IMR-90 (cell line): ENCODE measurements at places on chromosomes 1 and 21.

DNA sequence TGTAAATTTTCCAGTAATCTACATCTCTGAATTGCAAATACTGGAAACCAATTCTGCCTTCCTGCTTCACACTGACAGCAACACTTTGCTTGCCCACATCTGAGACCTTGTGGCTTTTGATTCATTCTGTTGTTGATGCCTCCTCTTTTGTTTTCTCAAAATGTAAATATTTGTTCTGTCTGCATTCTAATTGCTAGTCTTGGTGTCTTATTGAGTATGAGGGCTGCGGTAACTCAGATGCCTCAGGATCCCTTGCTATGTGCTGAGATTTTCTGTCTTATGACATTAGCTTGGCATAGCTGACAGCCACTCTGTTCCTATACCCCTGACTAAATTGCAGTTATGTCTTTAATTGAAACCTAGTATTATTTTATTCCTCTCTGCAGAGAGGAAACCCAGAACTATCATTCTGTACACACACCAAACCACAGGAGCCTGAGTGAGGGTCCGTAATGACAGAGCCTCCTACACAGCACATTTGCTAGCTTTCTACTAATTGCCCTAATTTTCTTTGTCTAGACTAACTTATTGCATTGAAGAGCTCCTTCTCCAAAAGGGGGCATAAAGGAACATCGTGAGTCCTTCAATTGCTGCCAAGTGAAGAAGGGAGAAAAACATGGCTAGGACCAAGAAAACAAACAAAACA, 72.1 kb downstream of the GREM2 start:
- no peak for DNase-seq

- DNase-seq = no peak
These were observed 47.8 kb upstream of the PCBP3 start for GRCh38 chr21:45595574-45596295.

GRCh38 chr1:45216200-45216541, 9.8 kb upstream of the ZSWIM5 start:
- DNase-seq = no peak

- DNase-seq = peak; percentile 78
These were observed 880 bp downstream of the PRPF38B start for GRCh38 chr1:108692724-108693655.

GRCh38 chr1:163535807-163536206, 214.1 kb downstream of the NUF2 start:
- DNase-seq = peak; percentile 5

GRCh38 chr1:74995821-74996220, 138.4 kb upstream of the LHX8 start:
- DNase-seq = no peak

GRCh38 chr1:183125279-183125999, 60.6 kb upstream of the LAMC2 start:
- no peak for DNase-seq

DNA sequence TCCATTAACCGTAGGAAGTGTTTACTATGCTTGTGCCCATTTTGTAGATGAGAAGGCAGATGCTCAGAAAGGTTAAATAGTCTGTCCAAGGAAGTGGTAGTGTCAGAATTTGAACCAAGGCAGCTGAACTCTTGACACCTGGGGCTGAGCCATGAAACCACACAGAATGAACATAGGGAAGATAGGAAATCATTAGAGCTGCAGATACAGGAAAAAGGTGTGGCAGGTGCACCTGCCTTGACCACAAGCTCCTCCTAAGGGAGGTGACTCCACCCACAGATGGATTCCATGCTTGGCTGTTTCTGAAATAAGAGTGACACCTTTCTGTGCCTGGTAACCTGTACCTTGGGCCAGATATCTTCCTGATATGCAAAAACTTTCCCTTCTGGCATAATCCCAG, 69.9 kb upstream of the IGSF21 start:
- no peak for DNase-seq

DNA sequence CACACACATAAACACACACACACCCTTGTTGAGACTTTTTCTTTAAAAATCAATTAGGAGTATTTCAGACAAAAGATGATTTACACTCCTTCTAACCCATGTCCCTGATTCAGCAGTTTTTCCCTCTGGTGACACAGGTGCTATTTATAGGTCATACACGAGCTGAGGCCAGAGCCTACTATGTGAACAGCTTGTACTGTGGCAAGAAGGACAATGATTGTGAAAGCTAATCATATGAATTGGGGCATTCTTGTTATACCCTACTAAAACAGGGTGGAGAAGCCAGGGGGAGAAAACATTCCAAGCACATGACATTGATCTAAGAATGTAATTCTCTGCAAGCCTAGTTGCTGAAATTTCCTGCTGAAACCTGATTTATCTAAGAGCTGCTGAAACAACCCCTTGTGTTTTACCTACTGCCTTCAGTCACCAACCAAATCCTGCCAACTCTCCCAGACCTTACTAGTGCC, 60.3 kb downstream of the XCL1 start:
- no peak for DNase-seq

GRCh38 chr1:243686159-243686558, 163.9 kb downstream of the AKT3 start:
- DNase-seq = peak; percentile 31

DNA sequence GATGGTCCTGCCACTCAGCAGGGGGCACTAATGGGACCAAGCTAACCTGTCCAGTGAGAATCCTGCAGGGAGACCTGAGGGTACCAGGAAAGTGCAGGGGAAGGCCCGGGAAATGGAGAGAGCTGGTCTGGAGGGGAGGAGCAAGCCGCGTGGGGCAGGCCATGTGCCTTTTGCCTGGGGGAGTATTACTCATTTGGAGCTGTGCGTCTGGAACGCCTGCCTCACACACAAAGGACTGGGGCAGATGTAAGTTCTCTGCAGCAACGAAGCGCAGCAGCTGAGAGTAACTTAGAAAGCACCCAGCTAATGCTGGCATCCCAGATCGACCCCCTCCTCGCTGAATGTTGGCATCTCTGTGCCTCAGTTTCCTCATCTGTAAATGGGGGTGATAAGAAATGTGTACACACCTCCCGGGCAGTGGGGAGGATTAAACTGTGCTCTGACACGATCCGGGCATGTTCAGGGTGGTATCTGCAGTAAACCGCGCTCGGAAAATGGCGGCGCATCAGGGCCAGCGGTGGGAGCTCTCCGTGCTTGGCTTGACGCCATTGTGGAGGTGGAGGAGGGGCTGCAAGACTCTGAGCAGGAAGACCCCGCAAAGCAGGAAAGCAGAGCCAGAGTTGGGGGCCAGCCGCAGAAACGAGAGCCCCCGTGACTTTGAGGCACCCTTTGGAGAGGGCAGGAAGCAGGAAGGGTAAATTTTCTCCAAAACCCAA, 212.5 kb downstream of the NPHP4 start:
- DNase-seq = no peak

DNA sequence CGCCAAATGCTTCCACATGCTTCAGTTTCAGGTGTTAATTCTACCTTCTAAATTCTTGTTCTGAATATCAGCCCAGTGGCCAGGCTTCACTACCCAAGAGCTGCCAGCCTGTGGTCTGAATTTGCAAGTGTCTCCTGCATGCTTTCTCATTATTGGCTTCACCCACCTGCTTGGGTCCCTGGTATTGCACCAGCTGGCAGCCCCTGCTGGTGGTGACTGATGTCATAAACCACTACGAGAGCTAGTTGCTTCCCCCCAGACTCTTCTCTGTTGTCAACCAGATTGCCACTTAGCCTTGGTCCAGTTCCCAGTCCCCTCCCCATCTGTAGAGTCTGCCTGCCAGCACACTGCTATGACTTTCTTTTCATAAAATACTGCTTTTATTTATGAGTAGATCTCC, 197.7 kb upstream of the DUSP10 start:
- DNase-seq = no peak

DNA sequence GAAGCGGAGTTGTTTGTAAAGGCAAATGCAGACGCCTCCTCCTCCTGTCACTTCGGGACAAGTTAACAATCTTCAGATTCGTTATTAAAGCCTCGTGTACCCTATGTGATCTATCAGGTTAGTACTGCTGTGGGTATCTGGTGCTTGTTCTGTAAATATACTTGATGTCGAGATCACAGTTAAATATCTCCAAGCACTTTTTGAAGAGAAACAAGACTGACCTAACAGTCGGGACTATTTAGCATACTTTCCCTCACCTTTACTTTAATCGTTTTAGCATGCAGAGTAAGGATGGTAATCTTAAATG, 710 bp downstream of the KLHL20 start:
- DNase-seq = no peak

- DNase-seq = no peak
These were observed 1299.0 kb upstream of the B3GALT2 start for GRCh38 chr1:194485432-194485831.

DNA sequence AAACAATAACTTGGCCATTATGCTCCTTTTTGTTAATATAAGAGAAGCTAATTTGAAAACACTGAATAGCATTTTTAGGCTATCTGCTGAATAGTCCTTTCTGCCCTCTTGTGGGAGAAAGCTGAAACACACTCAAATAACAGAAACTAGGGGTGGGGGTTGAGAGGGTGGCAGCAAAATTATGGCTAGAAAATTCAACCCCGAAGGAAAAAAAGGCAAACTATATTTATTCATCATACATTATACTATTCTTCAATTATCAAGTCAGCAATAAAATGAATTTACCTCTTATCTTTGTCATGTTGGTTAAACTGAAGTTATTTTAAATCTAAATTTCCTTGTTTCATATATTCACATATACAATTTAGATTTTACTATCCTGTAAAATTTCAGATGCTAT, 255.9 kb downstream of the FAF1 start:
- peak; percentile 41 for DNase-seq

DNA sequence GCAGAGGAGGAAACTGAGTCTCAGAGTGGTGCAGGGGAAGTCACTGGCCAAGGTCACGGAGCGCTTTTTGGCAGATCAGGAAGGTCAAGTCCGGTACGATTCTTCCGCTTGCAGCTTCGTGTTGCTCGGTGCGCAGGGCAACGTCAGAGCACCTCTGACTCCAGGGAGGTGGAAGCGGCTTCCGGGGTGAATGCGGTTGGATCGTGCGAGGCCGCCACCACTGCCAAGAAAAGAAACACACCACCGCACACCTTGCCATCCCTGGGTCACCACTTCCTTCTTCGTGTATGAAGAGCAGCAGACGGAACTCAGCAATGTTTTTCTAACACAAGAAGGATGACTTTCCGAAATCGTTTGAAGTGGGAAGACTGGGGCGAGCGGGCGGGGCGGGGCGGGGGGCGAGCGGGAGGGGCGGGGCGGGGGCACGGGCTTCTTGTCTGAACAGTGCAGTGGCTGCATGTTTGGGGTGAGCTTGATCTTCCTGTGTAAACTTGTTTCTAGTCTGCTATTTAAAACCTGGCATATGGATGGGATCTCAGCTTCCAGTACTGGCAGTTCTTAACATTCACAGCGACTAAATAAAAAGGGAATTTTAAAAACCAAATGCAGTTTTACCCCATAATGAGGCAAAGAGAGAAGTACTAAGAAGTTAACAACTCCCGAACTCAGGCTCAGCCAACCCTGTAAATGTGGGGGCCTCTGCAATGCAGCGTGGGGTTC, 300.0 kb downstream of the RRAGC start:
- DNase-seq = no peak

GRCh38 chr1:233790662-233791371, 113.7 kb upstream of the SLC35F3 start:
- DNase-seq = peak; percentile 34

- DNase-seq = peak; percentile 64
These were observed 63.9 kb downstream of the KCNK2 start for GRCh38 chr1:215146240-215146975.

DNA sequence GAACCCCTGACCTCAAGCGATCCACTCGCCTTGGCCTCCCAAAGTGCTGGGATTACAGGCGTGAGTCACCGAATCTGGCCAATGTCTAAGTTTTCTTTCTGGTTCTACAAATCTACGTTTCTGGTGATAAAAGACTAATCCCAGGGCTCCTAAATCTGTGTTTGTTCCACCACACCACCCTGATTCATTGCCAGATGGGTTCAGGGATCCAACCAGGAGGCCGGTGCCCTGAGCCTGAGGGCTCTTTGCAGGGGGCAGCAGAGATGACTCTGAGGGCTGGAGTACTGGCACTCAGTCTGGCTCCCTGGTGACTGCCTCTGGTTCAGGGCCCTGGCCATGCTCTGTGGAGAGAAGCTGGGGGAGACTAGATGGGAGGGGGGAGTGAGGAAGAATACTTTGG, 10.5 kb upstream of the OPRD1 start:
- no peak for DNase-seq

DNA sequence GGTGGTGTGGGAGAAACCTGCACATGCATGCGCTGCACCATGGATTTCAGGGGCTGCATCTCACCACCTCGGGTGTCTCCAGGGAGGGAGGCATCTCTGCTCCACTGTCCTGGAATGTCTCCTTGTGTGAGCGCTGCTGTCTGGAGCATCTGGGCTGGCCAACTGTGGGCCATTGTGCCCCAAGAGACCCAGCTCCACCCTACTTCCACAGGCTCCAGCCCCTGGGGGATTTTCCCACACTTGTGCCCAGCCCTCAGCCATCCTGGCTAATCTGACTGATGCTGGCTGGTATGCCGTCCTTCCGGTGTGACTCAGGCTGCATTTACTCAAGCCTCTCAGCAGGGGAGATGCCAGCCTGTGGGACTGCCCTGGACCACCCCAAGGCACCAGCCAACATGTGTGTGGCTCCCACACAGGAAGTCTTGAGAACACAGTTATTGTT, 62.0 kb downstream of the TRIM11 start:
- no peak for DNase-seq

- no peak for DNase-seq
These were observed 49.1 kb upstream of the LAPTM5 start for GRCh38 chr1:30806381-30807317.

DNA sequence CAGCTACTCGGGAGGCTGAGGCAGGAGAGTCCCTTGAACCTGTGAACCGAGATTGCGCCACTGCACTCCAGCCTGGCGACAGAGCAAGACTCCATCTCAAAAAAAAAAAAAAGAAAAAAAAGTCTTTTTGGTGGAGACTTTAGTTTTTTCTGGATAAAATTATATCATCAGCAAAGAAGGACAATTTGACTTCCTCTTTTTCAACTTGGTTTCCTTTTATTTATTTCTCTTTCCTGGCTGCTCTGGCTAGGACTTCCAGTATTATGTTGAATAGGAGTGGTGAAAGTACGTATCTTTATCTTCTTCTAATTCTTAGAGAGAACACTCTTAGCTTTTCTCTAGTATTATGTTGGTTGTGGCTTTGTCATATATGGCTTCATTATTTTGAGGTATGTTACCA, 130.8 kb downstream of the PCBP3 start:
- DNase-seq = no peak

- DNase-seq = no peak
These were observed 5.3 kb upstream of the KIF17 start for GRCh38 chr1:20723159-20723536.

GRCh38 chr1:104125266-104125665, 375.6 kb downstream of the AMY1C start:
- DNase-seq = no peak
